Stimulated activated CD4-positive, alpha-beta T cell treated with anti-CD3 and anti-CD28 coated beads, Interleukin-12 subunit alpha, Interleukin-12 subunit beta, amount 100 ng/mL, for 48 hours (primary cell): ENCODE measurements at places on chromosomes 7 and 10.

DNA sequence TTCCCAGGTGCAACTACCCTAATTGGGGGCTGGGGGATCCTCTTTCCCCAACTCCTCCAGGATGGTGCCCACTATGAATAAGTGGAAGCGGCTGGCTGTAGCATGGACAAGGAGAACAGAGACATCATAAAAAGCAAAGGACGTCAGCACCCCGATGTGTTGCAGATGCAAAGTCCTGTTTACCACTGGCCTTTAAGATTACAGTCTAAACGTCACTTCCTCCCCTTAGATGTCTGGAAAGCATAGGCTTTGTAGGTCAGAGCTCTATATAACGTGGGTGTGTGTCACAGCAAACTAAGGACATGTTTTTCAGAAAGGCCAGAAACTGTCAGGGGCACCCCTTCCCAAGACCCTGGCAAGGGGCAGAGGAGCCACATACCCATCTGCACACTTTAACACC lies 7.9 kb downstream of the COBL start:
- DNase-seq: no peak

DNA sequence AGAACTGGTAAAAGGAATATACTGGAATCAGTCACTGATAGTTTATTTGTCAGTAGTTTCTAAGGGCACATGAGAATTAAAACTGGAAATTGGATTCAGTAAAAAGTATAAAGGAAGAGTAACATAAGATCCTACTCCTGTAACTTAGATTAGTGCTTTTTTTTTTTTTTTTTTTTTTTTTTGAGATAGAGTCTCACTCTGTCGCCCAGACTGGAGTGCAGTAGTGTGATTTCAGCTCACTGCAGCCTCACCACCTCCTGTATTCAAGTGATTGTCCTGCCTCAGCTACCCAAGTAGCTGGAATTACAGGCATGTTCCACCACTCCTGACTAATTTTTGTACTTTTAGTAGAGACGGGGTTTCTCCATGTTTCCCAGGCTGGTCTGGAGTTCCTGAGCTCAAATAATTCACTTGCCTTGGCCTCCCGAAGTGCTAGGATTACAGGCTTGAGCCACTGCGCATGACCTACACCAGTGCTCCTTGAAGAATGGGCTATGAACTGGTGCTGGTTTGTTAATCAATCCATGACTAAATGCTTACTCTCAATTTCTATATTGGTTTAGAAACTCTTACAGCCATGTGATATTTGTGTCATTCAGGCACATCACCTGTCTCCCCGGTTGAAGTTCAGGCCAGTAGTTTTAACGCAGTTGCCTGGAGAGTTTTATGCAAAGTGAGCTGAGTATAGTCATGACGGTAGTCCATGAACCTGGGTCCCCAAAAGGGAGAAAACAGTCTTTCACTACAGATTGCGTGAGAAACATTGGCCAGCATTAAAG lies 65.0 kb downstream of the ZEB1 start:
- no peak for DNase-seq

GRCh38 chr10:124641282-124642087 lies 102.7 kb downstream of the FAM53B start:
- DNase-seq: no peak

DNA sequence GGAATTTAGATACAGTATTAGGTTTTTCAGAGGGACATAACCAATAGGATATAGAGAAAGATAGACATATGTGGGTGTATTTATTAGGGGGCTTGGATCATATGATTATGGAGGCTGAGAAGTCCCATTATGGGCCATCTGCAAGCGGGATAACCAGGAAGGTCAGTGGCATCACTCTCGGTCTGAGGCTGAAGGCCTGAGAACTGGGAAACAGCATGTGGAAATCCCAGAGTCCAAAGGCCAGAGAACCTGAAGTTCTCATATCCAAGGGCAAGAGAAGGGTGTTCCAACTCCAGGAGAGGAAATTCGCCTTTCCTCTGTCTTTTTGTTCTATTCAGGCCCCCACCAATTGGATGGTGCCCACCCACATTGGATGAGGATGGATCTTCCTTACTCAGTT lies 180.7 kb downstream of the POU6F2 start:
- DNase-seq: no peak

DNA sequence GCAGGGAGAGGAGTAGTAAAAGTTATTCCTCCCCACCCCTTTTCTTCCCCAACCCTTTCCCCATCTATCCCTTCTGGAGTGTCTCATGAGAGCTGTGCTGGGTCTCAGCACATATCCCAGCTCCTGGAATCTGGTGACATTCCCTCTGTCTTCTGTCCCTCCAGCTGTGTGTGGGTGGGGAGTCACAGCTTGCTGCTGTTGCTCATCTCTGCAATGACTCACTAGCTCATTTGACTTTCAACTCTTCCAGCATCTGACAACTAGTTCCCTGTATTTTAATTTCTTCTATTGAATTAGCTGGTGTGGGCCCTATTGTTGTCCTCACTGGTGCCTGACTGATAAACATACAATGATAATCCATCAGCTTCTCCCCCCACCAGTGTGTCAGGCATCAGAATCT lies 198.9 kb upstream of the AUTS2 start:
- no peak for DNase-seq

DNA sequence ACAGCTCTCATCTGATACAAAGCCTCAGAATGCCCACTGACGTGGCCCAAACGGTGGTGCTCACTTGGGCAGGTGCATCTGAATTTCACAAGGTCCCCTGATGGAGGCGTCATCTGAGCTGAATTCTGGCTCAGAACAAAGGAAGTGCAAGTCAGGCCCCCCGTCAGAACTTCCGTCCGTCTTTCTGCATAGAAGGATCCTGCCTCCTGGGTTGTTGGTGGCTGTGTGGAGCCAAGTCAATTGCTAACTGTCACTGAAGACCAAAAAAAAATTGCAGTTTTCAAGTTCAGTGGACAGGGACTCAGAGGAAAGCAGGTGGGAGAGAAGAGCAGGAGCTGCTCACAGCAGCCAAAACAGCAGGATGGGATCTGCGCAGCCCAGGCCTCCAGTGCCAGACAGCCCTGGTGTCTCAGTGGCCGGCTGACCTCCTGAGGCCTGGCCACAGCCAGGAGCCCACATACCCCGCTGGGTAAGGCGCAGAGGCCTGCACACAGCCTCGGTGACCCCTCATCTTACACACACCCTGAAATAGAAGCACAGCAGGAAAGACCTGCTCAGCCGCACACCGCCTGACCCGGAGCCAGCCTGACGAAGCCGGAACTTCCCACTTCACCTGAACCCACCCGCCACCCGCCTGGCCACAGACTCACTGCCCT lies 49.4 kb downstream of the PYROXD2 start:
- DNase-seq: no peak

- no peak for DNase-seq
Measured at GRCh38 chr7:70585071-70585470, 546.9 kb upstream of the GALNT17 start.

DNA sequence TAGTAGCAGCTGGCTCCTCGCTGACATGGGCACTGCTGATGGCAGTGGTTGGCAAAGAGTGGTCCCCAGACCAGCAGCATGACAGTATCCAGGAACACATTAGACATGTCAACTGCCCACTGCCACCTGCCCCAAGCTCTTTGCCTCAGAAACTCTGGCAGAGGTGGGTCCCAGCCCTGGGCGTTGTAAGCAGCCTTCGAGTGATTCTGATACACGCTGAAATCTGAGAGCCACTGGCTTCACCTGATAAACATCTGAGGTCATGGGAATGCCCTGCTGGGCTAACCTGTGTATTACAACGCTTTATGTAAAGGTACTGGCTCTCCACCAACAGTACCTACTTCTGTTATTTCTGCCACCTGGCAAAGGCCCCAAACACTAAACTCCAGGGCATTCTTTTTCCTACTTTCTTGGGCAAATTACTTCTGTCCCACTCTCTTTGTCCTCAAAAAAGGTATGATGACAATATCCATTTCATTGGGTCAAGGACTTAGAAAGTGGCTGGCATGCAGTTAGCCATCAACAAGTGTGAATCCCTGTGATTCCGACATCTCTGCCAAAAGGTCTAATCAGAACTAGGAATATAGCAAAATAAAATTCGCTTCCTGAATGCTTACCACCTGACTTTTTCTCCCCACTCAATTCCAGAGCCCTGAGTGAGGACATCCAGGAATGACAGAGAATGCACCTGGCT lies 9.2 kb downstream of the SGMS1 start:
- no peak for DNase-seq
